ENCODE measurements at places on chromosomes 3 and 15. TPM values are rescaled to one million over a fixed set of nuclear protein-coding genes. Genes with fewer than 3 reads are reported as not detected.

Gene PSTPIP1
- total RNA-seq = not detected

Gene CORO2B
- 13.5 TPM for total RNA-seq

Gene LDHAL6B
- not detected for total RNA-seq

Gene GRK7
- not detected for total RNA-seq

Gene RAB6B
- 2.8 TPM for total RNA-seq

Gene UTS2B
- total RNA-seq = 0.69 TPM

Gene EMC7
- total RNA-seq = 37.4 TPM

Gene MAP4
- 120 TPM for total RNA-seq

Gene CNTN4
- total RNA-seq = 0.14 TPM

Gene GOLGA6B
- total RNA-seq = not detected

Gene GOLGA6L2
- total RNA-seq = not detected

Gene CACNA2D2
- 0.14 TPM for total RNA-seq

Gene VGLL3
- 7.9 TPM for total RNA-seq

Gene EPHA3
- total RNA-seq = not detected

Gene DUOXA1
- not detected for total RNA-seq

Gene PPP1R14D
- total RNA-seq = not detected

Gene REC114
- total RNA-seq = not detected

Gene LRTM1
- total RNA-seq = not detected

Gene GPR149
- total RNA-seq = not detected

Gene BSN
- total RNA-seq = under 0.01 TPM

Gene LRRC31
- total RNA-seq = 0.14 TPM

Gene ATP13A5
- total RNA-seq = not detected

Gene OR4F6
- not detected for total RNA-seq

Gene GOLGA6D
- not detected for total RNA-seq

Gene EHHADH
- 9.3 TPM for total RNA-seq

Gene SH3GL3
- total RNA-seq = 1.0 TPM

Gene TM6SF1
- 2.0 TPM for total RNA-seq

Gene ANO10
- 30.7 TPM for total RNA-seq

Gene TUSC7
- not detected for total RNA-seq

Gene IQCF5
- total RNA-seq = not detected

Gene MAGI1
- total RNA-seq = 9.6 TPM

Gene FOXB1
- total RNA-seq = not detected

Gene ADGRG7
- total RNA-seq = not detected

Gene HPS3
- 32.7 TPM for total RNA-seq

Gene PFKFB4
- 8.8 TPM for total RNA-seq

Gene DGKG
- 1.0 TPM for total RNA-seq

Gene CELSR3
- 0.87 TPM for total RNA-seq

Gene P2RY14
- not detected for total RNA-seq

Gene CCDC39
- total RNA-seq = not detected

Gene VPS8
- 16.7 TPM for total RNA-seq

Gene EPHB3
- 0.92 TPM for total RNA-seq

Gene PPCDC
- total RNA-seq = 26.1 TPM

Gene FGF7
- not detected for total RNA-seq

Gene CPEB1
- total RNA-seq = 0.43 TPM

Gene BOC
- 1.0 TPM for total RNA-seq

Gene GOLGA8H
- 0.51 TPM for total RNA-seq

Gene XYLB
- 7.8 TPM for total RNA-seq

Gene SLC24A1
- 8.9 TPM for total RNA-seq

Gene C2CD4A
- 0.35 TPM for total RNA-seq

Gene ALPK3
- 24.7 TPM for total RNA-seq

Gene EPHB1
- total RNA-seq = 1.6 TPM

Gene CCNL1
- total RNA-seq = 39.3 TPM

Gene IMPDH2
- total RNA-seq = 253 TPM
